ENCODE measurements at places on chromosomes 3 and 15.

DNA sequence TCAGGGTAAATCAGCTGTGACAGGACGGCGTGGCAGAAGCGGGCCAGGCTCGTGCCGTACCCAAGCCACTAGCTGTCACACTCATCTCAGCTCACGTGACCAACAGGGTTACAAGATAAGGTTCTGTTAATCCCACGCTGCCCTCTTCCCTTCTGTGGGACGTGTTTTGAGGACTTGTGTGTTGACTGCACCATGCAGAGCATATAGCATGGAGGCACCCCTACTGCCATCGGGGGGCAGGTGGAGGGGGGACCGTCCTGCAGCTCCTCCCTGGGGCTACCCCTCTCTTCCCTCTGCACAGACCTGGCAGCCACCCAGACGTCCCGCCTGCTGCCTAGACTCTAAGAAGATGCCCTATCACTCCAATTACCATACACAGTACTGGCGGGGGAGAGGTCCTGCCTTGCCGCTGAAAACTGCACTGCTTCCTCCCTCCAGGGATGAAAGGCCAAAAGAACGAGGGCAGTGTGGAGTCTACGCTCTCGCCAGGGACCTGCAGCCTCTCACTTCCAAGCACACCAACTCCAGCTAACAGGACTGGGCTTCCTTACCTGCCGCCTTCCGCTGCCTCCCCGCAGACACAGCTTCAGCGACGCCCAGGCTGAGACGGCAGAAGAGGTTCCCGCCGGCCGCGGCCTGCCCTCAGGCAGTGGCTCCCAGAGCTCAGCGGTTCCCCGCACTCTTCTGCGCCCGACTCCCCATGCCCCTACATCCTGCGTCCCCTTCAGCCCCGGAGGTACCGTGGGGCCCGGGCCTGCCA is at the start of gene TNK2:
TSS of gene TNK2 (minus strand) at position 618 of the 760 bp plus-strand sequence. CDS start 19,963 bp downstream, outside the sequence.
- peak; percentile 57 for DNase-seq

DNA sequence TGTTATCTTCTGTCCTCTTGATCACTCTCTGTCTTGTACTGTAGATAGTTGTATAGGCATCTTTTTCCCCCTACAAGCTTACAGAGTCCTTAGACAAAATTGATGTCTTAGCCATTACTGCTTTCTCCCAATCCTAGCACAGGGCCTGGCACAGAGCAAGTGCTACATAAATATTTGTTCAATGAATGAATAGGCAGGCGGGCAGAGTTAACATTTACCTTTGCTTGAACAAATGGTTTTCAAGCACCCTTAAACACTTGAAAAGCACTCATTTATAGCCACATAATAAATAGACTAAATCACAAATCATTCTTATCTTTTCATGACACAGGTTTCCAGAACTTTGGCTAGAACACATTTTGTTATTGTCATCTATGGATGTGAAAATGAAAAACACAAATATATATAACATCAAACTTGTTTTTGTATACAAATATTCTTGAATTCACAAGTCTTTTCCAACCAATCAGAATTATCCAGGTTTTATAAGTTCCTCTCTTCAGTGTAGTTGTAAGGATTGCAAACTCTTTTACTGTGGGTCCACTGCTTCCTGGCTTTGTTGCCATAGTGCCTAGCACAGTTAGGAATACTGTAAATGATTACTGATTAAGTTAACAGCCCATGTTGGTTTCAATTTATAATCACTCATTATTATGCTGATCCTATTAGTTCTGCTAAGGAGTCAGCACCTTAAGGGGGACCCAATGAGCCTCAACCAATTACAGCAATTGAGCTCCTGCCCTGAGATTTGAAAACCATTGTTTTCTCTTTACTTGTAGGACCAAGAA is 61.9 kb downstream of the ISL2 start:
- no peak for DNase-seq

- no peak for DNase-seq
These were observed 76.7 kb downstream of the ST6GAL1 start for GRCh38 chr3:187006864-187007630.

- no peak for DNase-seq
These were observed 857.7 kb downstream of the OTOL1 start for GRCh38 chr3:162354356-162354755.

DNA sequence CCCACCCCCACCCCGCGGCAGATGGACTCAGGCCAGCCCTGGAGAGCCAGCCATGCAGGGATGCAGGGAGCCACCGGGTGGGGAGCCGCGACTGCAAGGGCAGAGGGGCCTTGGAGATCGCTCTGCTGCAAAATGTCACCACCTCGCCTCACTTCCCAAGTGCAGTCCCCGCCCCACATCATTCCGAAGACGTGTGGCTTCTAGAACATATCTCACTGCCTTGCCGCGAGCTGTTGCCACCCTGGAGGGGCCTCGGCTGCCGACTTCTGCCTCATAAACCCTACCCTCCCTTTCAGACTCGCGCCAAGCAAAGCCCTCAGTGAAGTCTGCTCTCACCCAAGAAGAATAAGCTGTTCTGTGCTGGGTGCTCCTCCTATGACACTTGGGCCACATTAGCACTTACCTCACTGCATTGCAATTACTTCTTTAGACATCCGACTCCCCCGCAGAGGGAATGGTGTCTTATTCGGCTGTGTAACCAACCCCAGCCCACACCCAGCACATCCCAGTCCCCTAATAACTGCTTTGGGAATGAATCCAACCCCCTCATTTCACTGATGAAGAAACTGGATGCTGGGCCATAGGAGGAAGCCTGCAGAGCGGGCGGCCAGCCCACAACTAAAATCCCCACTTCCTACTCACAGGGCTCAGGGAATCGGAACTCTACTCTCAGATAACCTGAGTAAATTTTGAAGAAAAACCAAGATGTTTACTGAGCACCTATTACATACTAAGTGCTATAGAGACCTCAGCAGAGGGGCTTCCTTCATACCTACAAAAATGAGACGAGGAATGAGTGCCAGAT is 8.6 kb downstream of the TLE3 start:
- no peak for DNase-seq

DNA sequence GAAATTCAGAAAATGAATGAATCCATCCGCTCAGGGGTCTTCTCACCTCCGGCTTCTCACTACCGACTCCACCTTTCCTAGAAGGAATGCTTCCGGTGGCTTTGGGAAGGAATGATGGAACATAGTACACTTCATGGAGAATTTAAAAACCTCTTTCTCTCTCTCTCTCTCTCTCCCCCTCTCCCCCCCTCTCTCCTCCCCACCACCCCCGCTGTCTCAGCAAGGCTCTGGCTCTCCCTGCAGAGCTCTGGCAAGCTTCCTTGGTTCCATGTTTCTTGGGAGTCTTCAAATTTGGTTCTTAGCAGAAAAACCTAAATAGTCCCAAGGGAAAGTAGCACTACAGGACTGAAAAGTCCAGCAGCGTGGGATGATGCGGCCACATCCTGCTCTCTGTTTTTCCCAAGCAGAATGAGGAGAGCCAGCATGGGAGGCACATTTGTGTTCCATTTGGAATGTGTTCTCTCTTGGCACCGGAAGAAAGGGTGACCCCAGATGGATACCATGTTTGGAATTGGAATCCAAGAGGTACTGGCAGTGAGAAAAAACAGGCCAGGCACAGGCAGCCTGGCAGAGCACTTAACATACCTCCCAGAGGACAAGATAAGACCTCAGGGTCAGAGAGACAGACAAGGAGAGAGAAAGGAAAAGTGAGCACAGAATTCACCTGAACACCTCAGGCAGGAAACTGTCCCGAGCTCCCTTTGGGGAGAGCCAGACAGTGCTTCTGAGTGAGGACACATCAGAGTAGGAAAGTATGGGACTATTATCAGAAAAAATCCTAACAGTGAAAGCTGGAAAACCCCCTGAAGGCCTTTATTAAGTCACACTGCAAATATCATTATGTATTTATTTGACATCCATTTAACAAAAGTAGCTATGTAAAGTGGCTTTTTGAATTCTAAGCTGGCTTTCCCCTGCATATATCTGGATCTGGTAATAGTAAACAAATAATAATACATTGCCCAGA is at the start of gene POPDC2:
TSS of gene POPDC2 (minus strand) at position 116 of the 967 bp plus-strand sequence. CDS start 166 bp downstream, outside the sequence.
- DNase-seq, result no peak

DNA sequence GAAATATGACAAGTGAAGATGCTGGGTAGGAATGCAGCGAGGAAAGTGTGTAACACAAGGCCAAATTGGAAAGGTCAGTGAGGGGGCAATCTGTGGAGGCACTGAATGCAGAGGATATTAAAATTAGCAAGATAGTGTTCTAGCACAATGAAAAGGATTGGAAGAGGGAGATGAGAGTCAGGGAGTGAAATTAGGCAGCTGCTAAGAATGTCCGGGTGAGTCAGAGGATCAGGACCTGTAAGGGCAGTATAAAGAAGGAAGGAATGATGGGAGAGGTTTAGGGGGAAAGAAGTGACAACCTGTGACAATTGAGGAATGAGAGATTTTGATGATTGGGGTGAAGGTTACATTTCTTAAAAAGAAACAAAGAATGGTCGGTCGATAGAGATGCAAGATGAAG is 103.5 kb downstream of the UBE3A start:
- DNase-seq, result no peak

DNA sequence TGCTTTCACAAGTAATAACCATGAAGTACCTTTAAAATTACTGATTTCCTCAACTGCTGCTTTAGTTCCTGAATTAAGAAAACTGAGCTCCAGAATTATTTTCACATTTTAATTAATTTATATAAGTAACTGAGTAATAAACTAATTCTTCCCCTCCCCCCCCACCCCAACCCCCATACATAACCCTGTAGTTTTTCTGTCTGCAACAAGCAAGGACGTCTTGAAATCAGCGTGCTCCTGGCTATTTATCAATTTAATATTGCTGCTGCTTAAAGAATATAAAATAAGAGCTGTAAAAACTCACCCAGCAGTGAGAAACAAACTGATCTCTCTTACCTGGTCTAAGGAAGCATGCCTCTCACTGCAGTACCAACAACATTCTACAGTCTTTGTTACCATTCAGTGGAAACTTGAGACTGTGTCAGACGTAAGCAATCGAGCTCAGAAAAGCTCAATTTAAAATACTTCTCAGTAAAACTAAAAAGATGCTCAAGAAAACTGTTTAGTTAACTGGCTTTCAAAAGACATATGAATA is 121.0 kb downstream of the TFDP2 start:
- no peak for DNase-seq

DNA sequence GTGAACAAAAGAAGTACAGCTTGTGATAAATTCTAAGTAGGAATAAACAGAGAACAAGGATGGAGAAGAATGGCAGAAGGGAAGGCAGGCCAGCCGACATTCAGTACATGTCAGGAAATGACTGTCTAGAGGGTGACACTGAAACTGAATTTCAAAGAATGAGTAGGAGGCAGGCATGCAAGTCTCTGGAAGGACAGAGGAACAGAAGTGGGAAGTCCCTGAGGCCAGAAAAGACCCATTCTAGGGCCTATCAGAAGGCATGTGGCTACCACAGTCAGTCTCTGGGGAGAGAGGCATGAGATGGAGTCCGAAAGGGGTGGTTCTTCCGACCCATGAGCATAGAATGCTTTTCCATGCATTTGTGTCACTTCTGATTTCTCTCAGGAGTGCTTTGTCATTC is 243.5 kb upstream of the UBE2E2 start:
- no peak for DNase-seq

DNA sequence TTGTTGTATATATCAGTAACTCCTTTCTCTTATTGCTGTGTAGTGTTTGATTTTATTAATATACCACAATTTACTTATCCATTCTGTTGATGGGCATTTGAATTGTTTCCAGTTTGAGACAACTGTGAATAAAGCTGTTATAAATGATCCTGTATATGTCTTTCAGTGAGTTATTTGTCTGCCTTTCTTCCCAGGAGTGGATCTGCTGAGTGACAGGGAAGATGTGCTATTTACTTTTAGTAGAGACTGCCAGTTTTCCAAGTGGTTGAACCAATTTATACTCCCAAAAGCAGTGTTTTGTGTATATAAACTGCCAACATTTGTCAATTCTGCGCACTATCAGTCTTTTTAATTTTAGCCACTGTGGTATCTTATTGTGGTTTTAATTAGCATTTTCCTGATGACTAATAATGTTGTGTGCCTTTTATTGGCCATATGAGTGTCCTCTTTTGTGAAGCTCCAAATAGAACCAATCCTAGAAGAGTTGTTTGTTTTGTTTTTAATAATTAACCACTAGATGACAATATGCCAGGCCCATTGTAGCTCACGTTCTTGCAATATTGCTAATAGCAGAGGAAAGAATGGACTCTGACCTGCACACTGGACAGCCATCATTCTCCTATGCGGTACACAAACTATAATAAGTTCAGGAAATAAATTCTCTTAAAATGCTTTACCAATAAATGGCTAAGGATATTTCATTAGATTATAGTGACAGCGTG is 25.3 kb downstream of the TRANK1 start:
- DNase-seq, result no peak

- no peak for DNase-seq
These were observed 14.2 kb upstream of the RPP14 start for GRCh38 chr3:58291671-58292338.

DNA sequence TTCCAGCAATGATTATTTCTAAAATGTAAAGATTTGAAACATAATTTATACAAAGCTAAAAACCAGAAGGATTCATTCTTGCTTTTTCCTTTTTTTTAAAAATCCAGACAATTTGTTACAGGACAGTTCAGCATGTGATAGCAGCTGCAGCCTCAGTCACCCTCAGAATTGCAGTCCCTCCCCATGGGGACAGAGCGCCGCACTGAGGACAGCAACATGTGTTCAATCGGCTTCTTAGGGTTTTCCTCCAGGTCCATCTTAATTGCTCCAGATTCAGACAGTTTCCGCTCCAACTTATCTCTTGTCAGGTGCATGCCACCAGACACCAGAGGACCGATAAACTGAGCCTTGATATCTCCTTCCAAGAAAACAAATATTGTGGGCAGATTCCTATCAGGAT is 134.9 kb upstream of the TBC1D5 start:
- DNase-seq, result no peak

GRCh38 chr15:96264351-96264798 is 66.1 kb upstream of the NR2F2 start:
- DNase-seq, result no peak

Data from stimulated activated CD4-positive, alpha-beta T cell treated with anti-CD3 and anti-CD28 coated beads, Interleukin-4, amount 100 ng/mL, for 1 hour (primary cell).